ENCODE measurements at places on chromosomes 5 and 9.

DNA sequence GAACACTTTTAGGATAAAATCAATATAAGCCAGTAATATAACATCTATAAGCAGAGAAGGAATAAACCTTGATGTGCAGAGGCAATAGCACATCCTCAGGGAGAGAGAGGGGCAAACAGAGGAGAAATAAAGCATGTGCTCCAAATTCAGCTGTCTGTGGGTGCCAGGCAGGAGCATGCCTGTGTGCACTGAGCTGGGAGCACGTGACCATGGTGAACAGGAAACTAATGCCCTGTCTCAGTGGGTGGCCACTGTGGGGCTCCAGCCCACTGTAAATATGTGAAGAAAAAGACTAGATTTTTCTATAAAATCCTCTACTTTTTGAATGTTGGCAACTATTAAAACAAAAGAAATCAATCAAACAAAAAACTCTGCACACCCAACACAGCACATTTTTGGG is 55.3 kb downstream of the FYB1 start:
- peak; percentile 40 for DNase-seq

- DNase-seq, result no peak
These were observed 75.0 kb downstream of the TNC start for GRCh38 chr9:115042781-115043509.

GRCh38 chr5:136811551-136811950 is 446.2 kb upstream of the TRPC7 start:
- no peak for DNase-seq

- DNase-seq, result no peak
These were observed 407.7 kb downstream of the PDE4D start for GRCh38 chr5:59485629-59486439.

DNA sequence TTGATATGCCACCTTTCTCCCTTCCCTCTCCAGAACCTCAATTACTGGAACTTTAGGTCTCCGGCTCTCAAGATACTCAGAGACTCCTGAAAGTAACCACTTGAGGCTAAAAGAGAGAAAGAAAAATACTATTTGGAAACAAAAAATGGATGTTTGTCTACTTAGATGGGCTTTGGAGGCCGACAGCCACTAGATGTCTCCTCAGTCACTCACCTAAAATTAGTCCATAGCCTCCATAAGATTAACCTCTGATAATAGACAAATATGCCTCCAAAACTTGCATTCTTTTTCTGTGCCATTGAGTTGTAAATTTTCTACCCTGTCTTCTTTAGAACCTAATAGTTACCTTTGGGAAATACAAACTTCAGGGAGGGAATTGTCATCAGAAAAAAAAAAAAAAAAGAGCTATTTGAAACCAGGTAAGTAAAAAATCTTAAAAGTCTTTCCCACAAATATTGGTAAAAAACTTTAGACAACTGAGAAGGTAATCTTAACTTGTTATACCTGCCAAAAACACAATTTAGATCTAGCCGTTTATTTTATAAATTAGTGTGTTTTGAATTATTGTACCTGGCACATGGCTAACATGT is 11.2 kb upstream of the PCDH1 start:
- no peak for DNase-seq

DNA sequence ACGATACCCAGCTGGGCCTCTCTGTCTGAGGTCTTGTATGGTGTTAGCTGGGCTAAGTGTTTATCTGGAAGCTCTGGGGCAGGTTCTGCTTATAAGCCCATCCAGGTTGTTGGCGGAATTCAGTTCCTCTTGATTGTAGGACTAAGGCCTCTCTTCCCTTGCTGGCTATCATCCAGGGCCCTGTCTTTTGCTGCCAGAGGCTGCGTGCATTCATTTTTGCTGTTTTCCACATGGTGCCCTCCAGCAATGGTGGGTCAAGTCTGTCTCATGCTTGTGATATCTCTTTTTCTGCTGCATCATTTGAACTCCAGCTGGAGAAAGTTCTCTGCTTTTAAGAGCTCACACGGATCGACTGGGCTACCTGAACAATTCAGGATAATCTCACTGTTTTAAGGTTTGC is 105.7 kb upstream of the ZNF618 start:
- no peak for DNase-seq

DNA sequence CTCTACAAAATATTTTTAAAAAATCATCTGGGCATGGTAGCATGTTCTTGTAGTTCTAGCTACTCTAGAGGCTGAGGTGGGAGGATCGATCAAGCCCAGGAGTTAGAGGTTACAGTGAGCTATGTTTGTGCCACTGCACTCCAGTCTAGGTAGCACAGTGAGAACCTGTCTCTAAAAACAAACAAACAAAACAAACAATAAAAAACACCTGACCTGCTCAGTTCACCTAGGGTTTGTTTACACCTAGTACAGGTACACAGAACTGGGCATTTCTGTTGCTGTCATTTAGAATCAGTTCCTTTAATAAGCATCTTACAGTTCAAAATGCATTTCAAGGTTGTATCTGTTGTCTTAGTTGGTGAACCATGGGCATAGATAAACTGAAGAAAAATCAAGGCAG is 95.3 kb downstream of the MEGF10 start:
- DNase-seq, result no peak

DNA sequence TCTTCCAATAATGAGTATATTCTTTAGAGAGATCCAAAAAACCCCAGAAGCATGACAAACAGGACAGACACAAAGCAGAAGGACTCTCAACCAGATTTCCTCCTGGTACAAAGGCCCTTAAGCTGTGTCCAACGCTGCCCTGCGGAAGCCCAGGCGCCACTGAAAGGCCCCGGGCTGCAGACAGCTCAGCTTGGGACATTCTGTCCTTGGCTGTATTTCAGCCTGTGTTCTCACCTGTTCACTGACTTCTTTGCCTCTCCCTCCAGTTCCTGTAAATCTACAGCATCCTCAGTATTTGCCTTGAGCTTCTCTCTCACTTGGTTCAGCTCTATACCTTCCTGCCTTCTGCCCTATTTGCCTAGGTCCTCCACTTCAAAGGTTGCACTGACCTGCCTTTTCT is 96.5 kb downstream of the SH3TC2 start:
- no peak for DNase-seq

GRCh38 chr9:114729706-114730105 is 47.7 kb upstream of the TEX48 start:
- no peak for DNase-seq

- DNase-seq, result no peak
These were observed 96.7 kb upstream of the GRHPR start for GRCh38 chr9:37325778-37326177.

Measured in activated CD4-positive, CD25-positive, alpha-beta regulatory T cell treated with anti-CD3 and anti-CD28 coated beads, Interleukin-2, amount 50 U/mL, for 72 hours (primary cell).